ENCODE measurements at places on chromosomes 1 and 21.

- no peak for DNase-seq
Measured at GRCh38 chr1:238089615-238090014, 198.9 kb upstream of the ZP4 start.

- no peak for DNase-seq
Measured at GRCh38 chr1:42993502-42994136, 35.0 kb upstream of the SLC2A1 start.

GRCh38 chr1:81490614-81491013 lies 310.1 kb upstream of the ADGRL2 start:
- no peak for DNase-seq

DNA sequence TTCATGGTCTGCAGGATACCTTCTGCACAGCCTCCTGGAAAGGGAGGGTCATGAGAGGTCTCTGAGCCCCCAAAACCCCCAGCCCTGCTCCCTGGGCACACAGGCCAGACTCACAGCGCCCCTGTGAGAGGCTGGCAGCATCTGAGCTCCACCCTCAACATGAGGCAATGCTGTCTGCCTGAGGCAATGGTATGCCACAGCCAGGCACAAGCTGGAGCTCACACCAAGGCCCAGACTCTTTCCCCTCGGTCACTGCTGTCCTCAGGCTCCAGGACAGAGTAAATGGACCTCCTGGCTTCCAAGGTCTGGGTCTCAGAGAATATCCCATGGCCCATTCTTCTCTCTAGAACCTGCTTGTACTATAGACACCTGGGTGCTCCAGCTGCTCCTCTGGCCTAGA lies 17.2 kb downstream of the MEF2D start:
- DNase-seq, result no peak

DNA sequence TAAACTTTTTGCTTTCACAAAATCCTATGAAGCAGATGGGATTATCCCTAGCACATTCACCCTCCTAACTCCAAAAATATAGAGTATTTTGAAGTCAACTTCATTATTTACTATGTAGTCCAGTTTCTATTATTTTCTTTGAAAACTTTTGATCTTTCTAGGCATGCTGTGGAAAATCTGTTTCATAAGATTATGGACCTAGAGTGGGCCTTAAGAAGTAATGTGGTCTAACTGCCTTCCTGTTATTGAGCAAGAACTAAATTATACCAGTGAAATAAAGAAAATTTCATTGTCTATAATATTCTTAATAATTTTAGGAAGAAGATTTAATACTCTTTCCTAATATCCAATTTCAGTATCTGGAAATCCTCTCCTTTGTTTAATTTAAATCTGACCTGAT lies 58.1 kb downstream of the PRKACB start:
- no peak for DNase-seq

DNA sequence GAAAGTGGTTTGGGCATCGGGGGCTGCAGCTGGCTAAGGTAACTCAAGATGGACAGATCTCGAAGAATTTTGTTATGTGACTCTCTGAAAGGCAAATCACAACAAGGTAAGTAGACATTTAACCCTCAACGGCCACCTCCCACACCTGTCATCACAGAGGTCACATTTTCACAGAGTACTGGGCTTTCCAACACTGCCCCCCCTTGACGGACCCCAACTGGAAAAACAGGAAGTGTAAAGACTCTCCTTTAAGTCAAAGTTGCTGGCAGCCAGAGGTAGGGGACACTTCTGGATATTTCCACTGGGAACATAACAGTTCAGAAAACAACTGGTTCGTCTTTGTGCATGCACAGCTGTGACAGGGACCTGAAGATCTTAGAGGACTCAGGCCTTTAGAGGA lies 22.3 kb downstream of the NOL9 start:
- no peak for DNase-seq

- DNase-seq, result no peak
Measured at GRCh38 chr21:33865176-33865575, 50.4 kb downstream of the ATP5PO start.

DNA sequence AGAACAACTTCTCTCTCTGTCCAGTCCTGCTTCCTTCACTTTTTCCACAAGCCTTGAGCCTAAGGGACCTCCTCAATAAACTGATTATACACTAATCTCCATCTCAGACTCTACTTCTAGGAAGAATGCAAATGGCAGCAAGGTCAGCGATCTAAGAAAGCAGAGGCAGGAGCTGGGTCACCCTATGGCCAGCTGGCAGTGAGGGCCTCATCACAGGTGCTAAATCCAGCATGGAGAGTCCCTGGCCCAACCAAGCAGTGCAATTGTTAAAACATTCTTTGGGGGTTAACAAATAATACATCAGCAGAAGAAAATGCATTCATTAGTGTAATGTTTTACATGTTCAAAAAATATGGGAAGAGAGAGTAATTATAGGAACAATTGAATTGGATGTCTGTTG lies 416.0 kb downstream of the SIPA1L2 start:
- DNase-seq, result no peak

GRCh38 chr1:57124768-57125446 lies 159.1 kb upstream of the C8B start:
- peak; percentile 21 for DNase-seq

Data from stimulated activated CD4-positive, alpha-beta T cell treated with anti-CD3 and anti-CD28 coated beads, Interleukin-1b, Interleukin-23, amount 100 ng/mL, for 48 hours (primary cell).